ENCODE measurements at places on chromosomes 7 and 10.
A peak's percentile ranks its signal among the peaks of the same experiment; 100 is the strongest.

GRCh38 chr10:102540023-102540422 lies 36.3 kb downstream of the SUFU start:
- DNase-seq = no peak

DNA sequence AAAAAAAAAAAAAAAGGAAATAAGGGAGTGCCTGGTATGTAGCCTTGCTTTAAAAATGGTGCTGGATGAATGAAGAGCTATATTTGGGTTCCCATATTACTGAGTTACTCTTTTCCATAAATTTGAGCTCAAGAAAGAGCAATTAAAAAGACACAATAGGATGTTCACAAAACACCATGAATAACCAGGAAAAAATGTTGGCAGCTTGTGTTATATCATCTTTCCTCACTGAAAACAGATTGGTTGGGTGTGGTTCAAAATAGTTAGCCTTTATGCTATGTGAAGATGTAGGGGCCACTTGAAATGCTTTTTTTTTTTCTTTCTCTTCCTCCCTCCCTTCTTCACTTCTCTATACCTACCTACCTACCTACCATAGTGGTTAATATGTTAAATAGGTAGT lies 256.9 kb downstream of the STK31 start:
- no peak for DNase-seq

- no peak for DNase-seq
Measured at GRCh38 chr10:86968994-86969355, 693 bp downstream of the ADIRF start.

DNA sequence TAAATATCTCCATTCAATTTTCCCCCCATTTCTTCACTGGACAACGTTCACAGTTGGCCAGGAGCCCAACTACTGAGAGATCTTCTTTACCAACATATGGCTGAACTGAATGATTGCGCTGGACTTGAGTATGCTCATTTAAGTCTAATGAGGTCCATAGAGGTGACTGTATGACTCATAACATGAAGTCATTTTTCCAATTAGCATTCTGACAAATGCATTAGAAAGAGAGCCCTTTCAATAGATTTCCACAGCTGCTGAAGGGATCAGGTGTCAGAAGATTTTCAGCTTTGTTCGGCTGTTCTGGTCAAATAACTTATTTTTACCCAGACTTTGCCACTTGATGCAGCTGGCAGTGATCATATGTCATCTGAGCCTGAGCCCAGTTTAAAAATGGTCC lies 438.0 kb downstream of the ETV1 start:
- no peak for DNase-seq

DNA sequence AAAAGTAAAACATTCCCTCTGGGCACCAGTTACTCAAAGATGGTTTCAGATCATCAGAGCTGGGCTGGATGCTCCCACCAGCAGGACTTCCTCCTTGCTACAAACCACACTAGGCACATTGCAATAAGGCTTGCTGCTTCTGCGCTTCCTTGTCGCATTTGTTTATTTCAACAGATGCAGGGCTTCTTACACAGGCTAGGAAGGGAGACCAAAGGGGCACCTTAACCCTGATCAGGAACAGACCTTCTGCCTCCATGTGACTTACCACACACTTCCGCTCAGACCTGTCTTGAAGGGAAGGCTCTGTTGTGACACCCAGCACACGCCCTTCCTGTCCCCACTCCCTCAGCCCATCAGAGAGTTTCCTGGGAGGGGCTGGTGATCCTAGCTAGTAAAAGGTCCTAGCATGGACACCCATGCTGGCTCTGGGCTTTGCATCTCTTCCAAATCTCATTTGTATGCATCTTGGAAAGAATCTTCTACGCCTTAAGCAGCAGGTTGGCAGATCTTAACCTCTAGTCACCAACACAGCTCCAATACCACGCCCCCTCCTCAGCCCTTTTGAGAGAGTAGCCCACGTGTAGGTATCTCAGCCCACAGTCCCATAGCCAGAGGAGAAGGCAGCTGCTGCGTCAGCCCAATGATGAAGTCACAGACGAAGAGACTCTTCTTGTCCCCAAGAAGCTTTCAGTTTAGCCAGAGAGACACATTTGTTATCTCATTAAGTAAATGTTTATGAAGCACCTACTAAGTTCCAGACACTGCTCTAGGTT lies 47.1 kb upstream of the SVIL start:
- DNase-seq = peak; percentile 40

DNA sequence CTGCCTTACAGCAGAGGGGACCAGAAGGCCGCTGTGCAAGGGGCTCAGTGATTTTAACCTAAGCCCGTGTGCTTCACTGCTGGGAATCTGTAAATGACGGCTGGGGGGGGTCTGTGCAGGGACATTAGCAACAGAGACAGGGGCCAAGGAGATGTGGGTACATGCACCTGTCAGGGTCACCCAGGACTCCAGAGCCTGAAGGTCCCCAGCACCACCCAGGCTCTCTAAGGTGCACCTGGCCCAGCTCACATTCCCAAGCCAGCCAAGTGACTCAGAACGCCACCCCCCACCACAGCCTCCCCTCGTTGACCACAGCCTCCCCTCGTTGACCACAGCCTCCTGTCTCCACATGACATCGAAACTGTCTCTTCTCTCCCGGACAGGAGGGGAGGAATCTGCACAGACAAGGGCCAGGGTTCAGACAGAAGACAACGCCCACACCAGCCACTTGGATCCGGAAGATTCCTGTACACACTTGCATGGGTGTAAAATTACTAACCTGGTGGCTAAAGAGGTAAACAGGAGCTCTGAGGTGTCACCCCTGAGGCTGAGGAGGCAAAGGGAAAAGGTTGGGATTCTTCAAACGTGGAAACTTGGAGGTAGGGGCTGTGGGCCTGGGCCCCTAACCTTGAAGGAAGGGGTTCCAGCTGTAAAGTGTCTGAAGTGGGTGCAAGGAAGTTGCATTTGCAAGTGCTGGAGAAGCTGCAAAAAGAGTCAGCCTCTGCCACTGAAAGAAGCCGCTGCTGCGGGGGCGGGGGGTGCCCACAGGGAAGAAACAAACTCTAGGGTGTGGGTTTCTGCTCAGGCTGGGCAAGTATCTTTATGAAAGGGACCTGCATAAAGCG lies 27.0 kb downstream of the CALML3 start:
- no peak for DNase-seq

GRCh38 chr7:55099066-55099820 lies 80.4 kb downstream of the EGFR start:
- no peak for DNase-seq

DNA sequence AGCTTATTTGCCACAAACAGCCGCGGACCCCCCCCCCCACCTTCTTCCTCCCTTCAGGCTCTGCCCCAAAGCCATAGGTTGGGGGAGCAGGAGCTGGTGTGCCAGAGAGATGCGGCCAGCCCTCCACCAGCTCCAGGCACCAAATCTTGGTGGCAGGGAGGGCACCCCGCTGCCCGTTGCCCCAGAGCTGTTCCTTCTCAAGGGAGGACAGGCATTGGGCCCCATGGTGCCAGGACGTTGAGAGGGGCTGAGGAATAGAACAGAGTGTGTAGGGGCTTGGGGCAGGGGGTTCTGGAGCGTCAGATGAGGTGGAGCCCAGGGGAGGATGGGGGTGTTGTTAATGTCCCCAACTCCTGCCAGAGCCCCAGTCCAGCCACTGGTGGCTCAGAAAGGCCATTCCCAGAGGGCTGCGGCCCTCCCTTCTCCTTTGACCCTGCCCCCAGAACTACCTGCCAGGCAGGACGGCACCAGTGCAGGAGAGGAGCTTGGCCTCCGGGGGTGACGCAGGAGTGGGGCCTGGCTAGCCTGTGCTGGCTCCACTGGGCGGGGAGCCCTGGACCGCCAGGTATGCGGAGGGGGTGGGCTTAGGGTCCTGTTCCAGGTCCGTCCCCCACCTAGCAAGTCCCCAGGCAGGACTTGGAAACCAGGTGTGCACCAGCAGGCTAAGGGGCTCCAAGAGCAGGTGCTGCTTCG lies 10.0 kb upstream of the SEC24C start:
- no peak for DNase-seq

- DNase-seq = no peak
Measured at GRCh38 chr7:104207348-104207730, 474 bp downstream of the ORC5 start.

All from T-helper 9 cell (primary cell).